EH (cell line): ENCODE measurements at places on chromosomes 12 and 14.

- peak; percentile 76 for DNase-seq
Observed at GRCh38 chr14:53391156-53391555, 238.0 kb upstream of the DDHD1 start.

DNA sequence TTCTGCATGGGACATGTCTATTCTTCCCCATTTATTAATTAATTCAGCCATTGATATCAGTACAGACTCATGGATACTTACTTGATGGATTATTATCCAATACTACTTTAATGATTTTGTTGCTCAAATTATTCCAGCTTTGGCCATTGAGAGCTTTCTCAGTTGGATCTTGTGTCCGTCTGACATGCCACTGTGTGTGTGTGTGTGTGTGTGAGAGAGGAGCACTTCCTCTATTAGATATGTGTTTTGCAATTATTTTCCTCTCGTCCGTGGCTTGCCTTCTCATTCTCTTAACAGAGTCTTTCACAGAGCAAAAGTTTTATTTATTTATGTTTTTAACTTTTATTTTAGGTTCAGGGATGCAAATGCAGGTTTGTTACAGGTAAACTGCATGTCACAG, 194.2 kb downstream of the ADGRD1 start:
- no peak for DNase-seq

GRCh38 chr14:100747021-100747586, 20.4 kb downstream of the DLK1 start:
- peak; percentile 93 for DNase-seq

- DNase-seq = no peak
Observed at GRCh38 chr14:20799892-20800544, 2.6 kb downstream of the RNASE1 start.

DNA sequence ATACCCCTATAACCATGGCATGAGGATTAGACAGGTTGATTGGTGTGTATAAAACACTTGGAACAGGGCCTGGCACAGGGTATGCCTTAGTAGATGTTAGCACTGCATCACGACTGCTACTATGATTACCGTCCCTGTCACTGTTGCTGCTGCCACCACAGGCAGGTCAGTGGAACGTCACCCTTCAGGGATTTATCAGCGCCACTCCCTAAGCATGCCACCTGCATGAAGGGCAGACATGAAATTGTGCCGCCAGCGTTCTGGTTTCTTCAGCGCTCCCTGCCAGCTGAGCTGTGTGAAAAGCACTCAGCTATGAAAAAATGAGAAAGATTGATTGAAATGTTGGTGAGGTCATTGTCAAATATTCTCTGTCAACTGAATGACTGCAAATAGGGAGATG, 477.0 kb downstream of the DPF3 start:
- no peak for DNase-seq
